Activated T-helper 1 cell treated with anti-CD3 and anti-CD28 coated beads, Interleukin-2, amount 50 U/mL, for 16 hours (primary cell): ENCODE measurements at places on chromosomes 4 and X.

GRCh38 chr4:140718241-140718952 lies 37.8 kb downstream of the TBC1D9 start:
- DNase-seq, result no peak

- no peak for DNase-seq
These were observed 832.1 kb upstream of the INTU start for GRCh38 chr4:126800575-126801141.

- no peak for DNase-seq
These were observed 18.1 kb downstream of the CLTRN start for GRCh38 chrX:15646543-15646942.

- no peak for DNase-seq
These were observed 49.6 kb downstream of the DKK2 start for GRCh38 chr4:106986486-106986885.

- no peak for DNase-seq
These were observed 32.9 kb upstream of the PGM2 start for GRCh38 chr4:37793562-37793961.
